ENCODE measurements at places on chromosomes 16 and 17.

GRCh38 chr16:370979-371514 lies 709 bp upstream of the MRPL28 start:
- no peak for DNase-seq

DNA sequence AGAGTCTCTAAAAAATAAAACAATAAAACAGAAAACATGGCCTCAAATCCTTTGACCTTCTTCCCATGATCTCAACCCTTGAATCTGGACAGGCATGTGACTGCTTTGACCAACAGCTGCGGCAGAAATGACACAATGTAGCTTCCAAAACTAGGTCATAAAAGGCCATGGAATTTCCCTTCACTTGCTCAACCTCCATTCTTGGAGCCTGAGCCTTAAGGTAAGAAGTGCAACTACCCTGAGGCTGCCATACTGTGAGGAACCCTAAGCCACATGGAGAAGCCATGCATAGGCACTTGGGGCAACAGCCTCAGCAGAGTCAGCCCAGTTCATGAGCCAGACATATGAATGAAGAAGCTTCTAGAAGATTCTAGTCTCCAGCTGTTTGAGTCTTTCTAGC lies 75.7 kb upstream of the BRD7 start:
- DNase-seq: no peak

DNA sequence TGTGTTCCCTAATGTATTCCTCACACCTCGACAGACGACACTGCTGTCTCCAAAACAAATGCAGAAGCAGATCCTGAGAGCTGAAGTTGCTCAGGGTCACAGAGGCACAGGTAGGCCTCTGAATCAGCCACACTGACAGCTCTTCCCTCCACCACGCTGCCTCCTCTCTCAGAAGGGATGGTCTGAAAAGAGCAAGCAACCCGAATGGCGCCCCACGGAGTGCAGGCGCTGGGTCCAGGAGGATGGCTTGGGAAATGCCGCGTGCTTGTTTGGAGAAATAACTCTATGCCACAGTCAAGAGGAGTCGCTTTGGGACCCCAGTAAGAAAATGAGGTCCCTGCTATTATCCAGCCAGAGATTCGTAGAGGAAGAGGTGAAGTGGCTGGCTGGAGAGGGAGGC lies 15.9 kb downstream of the CYB561 start:
- no peak for DNase-seq

DNA sequence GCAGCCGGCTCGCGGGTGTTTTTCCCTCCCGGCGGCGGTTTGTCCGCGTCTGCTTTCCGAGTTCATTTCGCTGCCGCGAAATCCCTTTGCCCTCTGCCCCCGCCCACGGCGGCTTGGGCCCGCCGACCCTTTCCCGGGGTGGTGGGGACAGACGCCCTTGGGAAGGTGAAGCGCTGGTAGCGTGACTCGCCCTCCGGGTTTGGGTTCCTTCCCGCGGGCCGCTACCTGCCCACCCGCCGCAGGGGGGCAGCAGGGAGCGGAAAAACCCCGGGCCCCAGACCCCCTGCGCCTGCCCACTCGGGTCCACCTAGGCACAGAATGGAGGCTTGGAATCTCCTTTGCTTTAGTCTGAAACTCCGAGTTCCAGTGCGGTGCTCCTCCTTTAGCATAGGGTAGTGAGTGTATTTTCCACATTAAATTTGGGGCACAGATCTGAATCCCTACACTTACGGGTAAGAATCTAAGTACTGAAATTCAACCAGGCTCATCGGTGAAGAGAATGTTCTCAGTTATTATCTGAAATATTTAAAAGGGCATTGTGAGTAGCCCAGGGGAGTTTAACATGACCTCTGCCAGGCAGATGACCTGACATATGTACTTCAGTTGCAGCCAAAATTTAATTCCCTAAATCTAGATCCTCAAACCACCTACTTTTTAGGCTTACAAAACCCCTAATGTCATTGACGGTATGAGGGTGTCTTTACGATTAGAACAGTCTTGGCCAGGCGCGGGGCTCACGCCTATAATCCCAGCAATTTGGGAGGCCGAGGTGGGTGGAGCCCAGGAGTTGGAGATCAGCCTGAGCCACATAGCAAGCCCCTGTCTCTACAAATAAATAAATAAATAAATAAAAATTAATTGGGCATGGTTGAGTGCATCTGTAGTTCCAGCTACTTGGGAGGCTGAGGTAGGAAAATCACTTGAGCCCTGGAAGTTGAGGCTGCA lies 1.0 kb downstream of the NME2 start:
- peak; percentile 51 for DNase-seq

GRCh38 chr17:16975277-16975651 lies 3.3 kb upstream of the TNFRSF13B start:
- DNase-seq: no peak

GRCh38 chr16:2798723-2799204 lies 494 bp downstream of the PRSS41 start:
- DNase-seq: no peak

- no peak for DNase-seq
Measured at GRCh38 chr17:71850812-71851211, 270.0 kb upstream of the SOX9 start.

DNA sequence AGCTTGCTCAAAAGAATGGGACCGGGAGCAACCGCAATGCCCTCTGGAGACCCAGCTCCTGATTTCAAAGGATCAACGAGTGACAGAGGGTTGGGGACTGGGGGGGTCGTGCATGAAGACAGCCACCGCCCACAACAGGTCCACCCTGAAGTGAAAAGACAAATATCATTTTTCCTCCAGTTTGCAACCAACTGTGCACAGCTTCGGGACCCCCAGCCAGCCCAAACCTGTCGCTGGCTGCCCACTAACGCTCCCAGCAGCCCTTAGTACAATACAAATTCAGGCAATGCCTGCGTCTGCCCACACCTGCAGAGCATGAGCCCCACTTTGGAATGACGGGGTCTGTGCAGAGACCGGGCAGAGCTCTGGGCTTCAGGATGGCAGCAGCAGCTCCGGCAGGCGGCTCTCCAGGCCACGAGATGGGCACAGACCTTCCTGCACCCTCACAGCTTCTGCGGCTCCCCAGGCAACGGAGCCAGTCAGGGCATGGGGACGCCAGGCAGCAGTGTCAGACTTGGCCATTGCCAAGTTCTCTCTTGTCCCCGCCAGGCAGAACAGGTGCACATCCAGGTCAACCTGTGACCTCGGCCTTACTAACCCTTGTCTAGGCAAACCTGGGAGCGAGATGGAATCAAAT lies 60.1 kb downstream of the TBC1D16 start:
- DNase-seq: no peak

- no peak for DNase-seq
Measured at GRCh38 chr17:9380361-9380760, 195.3 kb downstream of the STX8 start.

DNA sequence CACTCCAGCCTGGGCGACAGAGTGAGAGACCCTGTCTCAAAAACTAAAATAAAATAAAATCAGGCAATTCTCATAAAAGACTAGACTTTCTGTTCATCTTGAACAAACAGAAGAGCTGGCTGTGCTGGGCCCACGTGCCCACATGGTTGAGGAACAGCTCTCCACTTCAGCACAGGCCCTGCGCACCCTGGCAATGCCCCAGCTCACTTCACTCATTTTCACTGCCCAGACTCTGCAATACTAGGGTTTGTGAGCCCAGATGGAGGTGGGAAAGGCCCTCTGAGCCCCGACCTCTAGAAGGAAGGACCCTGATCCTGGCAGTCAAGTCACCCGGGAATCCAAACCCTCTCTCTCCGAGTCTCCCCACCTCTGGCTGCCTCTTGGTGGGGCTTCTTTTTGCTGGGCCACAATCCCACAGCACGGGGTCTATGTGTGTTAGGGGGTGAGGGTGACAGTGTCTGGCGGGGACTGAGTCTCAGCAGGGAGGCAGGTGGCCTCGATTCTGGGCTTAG lies 14.8 kb downstream of the MYLK3 start:
- DNase-seq: no peak

- no peak for DNase-seq
Measured at GRCh38 chr17:82457929-82458178, 687 bp upstream of the NARF start.

- DNase-seq: no peak
Measured at GRCh38 chr17:57874434-57875289, 24.8 kb upstream of the MRPS23 start.

- DNase-seq: no peak
Measured at GRCh38 chr16:85042167-85042526, 14.6 kb downstream of the KIAA0513 start.

- peak; percentile 65 for DNase-seq
Measured at GRCh38 chr16:68264128-68265077, at the start of gene SLC7A6. Gene SLC7A6, plus strand, starts transcription at chr16:68264526. Its CDS starts 10,201 bp downstream, at chr16:68274727.

DNA sequence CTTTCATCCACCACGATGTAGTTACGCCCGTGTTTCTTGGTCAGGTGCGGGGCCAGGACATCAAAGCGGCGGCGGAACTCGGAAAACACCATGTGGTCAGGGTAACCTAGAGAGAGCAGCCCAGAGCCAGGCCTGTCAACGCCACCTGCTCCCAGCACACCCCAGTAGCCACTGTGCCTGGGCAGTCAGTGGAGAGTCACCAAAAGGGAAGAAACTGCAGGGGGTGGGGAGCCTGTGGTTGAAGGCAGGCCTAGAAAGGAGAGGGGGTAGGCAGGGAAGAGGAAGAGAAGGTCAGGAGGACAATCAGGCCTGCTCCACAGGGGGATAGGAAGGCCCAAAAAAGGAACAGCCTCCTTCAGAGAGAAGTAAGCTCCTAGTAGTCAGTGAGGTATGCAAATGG lies 64.1 kb downstream of the PIPOX start:
- no peak for DNase-seq

DNA sequence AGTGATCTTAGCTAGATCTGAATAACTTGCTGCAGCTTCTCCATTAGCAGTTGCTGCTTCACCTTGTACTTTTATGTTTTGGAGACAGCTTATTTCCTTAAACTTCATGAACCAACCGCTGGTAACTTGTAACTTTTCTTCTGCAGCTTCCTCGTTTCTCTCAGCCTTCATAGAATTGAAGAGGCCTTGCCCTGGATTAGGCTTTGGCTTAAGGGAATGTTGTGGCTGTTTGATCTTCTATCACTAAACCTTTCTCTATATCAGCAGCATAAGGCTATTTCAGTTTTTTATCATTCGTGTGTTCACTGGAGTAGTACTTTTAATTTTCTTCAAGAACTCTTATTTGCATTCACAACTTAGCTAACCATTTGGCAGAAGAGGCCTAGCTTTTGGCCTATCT lies 21.5 kb upstream of the TMEM92 start:
- DNase-seq: no peak

DNA sequence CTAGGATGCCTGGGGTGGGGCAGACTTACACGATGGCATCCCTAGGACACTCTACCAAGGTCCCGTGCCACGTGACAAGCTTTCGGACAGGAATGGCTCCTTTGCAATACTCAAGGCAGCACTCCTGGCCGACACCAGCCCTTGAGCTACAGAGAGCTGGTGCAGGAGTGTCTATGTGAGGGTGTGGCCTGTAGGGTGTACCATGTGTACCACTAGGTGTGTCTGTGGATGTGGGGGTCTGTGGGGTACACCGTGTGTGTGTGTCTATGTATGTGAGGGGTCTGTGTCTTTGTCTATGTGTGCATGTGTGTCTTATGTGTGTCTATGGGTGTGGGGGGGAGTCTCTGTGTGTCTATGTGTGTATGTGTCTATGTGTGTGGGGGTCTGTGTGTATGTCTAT lies 1.9 kb upstream of the TLE7 start:
- DNase-seq: no peak

- DNase-seq: no peak
Measured at GRCh38 chr17:19359856-19360255, 2.7 kb downstream of the B9D1 start.

GRCh38 chr16:70664325-70665112 lies 18.2 kb downstream of the IL34 start:
- DNase-seq: no peak

GRCh38 chr16:60217787-60218186 lies 1483.7 kb upstream of the GOT2 start:
- DNase-seq: no peak

- no peak for DNase-seq
Measured at GRCh38 chr17:43528319-43528987, 17.7 kb downstream of the ETV4 start.

DNA sequence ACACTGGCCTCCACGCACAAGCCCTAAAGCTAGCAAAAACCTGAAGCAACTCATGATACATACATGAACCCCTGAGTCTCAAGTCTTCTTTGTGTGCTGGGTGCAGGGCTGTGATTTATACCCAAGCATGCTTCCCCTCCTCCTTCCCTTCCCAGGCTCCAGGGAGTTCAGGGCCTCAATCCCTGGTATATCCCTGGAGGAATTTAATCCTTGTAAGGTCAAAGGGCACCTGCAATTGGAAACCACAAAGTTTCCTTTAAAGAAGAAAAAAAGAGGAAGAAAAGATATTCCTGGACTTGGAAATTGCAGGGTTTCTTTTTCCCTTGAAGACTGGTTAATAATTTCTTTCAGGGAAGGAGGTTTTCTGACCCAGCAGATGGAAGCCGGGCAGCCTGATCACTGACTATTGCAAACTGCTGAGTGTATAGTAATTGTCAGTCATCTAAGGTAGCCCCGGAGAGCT lies 182.3 kb downstream of the AATF start:
- no peak for DNase-seq

GRCh38 chr16:79648826-79649225 lies 48.3 kb upstream of the MAF start:
- DNase-seq: no peak

- DNase-seq: no peak
Measured at GRCh38 chr17:81046132-81046769, 11.3 kb downstream of the BAIAP2 start.

GRCh38 chr17:45893725-45894021 lies 681 bp upstream of the MAPT start:
- DNase-seq: no peak

- DNase-seq: no peak
Measured at GRCh38 chr17:39927929-39928857, 661 bp downstream of the LRRC3C start.

DNA sequence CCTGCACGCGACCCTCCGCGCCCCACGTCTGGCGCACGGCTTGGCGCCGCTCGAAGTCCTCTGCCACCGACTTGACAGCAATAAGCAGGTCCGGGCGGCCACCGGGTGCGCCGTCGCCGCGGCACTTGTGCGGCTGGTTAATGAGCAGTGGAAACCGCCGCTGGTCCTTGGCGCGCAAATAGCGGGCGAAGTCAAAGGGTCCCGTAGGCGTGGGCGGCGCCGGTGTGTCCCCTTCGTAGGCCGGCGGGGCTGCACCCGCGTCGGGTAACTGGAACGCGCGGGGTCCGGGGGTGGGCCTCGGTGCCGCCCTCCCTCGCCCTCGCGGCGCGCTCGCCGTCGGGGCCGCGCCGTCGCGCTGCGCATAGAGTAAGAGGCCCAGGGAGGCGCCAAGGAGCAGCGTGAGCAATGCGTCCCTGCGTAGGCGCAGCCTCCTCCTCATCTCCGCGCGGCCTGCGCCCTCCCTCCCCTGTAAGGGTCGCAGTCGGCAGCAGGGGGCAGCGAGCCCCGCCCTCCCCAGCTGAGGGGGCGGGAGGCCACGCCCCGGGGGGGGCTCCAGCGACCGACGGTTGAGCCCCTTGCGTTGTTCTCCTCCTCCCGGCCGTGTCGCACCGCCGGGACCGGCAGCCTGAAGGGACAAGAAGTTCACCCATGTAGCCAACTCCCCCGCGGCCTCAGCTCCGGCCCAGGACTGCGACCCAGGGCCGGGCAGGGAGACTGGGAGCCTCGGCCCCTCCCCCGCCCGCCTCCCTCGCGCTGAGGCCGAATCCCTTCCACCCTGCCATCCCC lies 558 bp downstream of the B3GNT9 start:
- peak; percentile 45 for DNase-seq

All from NCI-H1092 treated with DMSO at 0.1 percent for 48 hours (cell line).